ENCODE measurements at places on chromosomes 11 and 22.
A peak's percentile ranks its signal among the peaks of the same experiment; 100 is the strongest.

DNA sequence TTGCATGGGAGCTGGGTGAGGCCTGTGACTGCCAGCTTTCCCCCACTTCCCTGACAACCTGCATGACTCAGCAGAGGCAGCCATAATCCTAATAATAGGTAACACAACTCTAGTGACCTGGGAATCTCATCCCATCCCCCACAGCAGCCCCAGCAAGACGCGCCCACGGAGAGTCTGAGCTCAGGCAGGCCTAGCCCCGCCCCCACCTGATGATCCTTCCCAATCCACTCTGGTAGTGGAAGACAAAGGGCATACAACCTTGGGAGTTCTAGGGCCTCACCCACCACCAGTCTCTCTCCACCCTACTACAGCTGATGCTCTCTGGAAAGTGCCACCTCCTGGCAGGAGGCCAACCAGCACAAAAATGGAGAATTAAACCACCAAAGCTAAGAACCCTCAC is 60.3 kb downstream of the CWF19L2 start:
- DNase-seq: no peak

GRCh38 chr11:122459064-122459463 is 196.5 kb upstream of the UBASH3B start:
- no peak for DNase-seq

DNA sequence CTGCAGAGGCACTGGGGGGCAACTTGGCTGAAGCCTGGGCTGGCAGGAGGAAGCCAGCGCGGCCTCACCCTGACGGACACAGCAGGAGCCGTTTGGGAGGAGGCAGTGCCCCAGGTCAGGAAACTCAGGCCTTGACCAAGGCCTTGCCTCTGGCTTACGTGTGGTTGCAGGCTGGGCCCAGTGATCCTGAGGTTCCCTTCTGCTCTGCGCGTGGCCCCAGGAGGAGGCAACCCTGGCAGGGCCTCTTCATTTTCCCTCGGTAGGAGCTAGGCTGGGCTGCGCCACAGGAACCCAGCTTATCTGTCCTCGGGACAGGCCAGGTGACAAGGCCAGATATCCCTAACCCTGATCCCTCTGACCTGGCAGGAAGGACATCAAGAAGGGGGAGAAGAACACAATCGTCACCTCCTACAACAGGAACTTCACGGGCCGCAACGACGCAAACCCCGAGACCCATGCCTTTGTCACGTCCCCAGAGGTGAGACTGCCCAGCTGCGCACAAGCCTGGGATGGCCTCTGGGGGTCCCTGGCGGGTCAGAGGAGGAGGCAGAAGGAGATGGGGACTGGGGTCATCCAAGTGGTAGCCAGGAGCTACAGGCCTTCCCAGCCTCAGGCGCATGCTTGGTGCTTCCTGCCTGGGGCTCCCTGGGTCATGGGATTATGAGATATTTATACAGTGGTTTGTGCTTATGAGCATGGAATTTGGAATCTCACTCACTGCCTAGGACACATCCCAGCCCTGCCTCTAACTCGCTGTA is 20.6 kb downstream of the POLR3H start:
- DNase-seq: peak; percentile 51

DNA sequence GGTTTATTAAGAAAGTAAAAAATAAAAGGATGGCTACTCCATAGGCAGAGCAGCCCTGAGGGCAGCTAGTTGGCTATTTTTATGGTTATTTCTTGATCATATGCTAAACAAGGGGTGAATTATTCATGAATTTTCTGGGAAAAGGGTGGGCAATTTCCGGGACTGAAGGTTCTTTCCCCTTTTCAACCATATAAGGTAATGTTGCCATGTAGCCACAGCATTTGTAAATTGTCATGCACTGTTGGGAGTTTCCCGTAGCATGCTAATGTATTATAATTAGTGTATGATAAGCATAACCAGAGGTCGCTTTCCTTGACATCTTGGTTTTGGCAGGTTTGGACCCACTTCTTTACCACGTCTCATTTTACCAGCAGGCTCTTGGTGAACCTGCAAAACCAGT is 610.4 kb upstream of the B3GAT1 start:
- no peak for DNase-seq

GRCh38 chr11:117486059-117486458 is 158.4 kb downstream of the CEP164 start:
- no peak for DNase-seq

DNA sequence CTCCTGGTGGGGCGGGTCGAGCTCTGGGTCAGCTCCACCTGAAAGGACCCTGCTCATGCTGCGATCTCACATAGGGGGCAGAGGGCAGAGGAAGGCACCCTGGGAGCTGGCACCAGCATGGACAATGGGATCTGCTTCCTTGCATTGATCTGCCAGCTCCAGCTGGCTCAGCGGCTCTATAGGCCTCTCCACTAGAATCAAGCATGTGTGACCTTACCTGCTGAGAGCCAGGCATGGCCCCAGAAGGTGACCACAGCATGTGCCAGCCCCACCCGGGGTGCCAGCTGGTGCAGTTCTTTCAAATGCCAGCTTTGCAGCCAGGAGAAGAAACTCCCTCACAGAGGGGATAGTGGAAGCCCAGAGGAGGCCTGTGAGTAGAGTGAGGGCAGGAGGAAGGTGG is 22.0 kb upstream of the KLHL35 start:
- DNase-seq: no peak

DNA sequence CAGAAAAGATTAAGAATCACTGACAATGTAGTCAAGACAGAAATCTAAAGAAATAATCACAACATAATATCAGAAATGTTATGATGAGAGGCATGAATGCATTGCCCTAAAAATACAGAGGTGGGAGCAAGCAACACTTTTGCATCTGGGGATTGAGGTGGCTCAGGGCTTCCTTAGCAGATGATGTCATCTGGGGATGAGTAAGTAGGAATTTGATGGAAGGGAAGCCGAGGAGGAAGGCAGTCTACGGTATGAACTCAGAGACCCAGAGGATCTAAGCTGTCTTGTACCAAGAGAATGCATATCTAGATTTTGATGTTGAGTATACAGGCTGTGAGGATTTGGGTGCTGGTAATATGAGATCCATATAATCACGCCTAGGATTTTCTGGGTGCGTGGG is 193.0 kb upstream of the SNX19 start:
- peak; percentile 71 for DNase-seq

GRCh38 chr11:61072316-61073109 is 29.8 kb upstream of the CD5 start:
- no peak for DNase-seq

- DNase-seq: no peak
Measured at GRCh38 chr22:40463683-40464082, 93.3 kb downstream of the SGSM3 start.

- DNase-seq: no peak
Measured at GRCh38 chr11:101269390-101269789, 139.8 kb upstream of the PGR start.

GRCh38 chr11:17633987-17634775 is 85.2 kb upstream of the MYOD1 start:
- no peak for DNase-seq

DNA sequence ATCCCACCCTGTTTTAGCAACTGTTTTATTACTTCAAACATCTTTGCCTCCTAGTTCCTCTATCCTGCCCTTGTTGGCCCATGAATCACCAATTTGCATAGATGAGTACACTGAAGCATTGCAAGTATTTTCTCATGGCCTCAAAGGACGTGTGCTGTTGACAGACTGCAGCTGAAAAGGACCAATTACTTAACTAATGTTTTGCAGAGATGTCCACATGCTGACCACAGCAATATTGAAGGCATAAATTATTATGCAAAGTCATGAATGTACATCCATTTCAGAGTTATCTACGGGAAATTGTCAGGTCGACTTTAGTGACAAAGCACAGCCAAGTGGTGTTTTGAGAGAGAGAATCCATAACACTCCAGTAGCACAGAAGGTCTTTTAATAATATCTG is 64.8 kb downstream of the CADM1 start:
- DNase-seq: no peak

DNA sequence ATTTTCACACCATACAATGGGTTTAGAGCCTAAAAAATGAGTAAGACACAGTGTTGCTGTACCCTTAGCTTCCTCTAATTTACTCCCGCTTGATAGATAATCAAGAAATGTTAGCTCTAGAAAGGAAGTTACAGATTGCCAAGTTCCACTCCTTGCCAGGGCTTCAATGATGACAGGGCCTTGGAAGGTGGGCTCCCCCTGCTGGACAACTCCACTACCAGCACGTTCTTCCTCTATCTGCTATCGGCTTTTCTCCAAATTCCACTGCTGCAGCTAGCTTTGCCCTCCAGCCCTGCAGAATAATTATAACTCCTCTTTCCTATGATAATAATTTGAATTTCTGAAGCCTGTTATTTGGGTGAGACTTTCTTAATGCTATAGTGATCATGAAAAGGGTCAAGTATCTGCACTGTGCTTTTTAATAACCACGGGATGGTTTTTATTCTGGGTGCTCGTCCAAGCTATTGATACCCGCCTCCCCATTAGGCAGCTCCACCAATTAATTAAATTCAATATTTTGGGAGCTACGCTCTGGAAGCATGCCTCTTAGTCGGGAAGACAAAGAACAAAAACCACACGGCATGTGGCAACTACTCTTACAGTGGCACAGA is 9.0 kb downstream of the SYN3 start:
- peak; percentile 50 for DNase-seq

- DNase-seq: no peak
Measured at GRCh38 chr11:92707173-92707619, 262.3 kb upstream of the MTNR1B start.

- DNase-seq: no peak
Measured at GRCh38 chr11:47156333-47156732, 20.3 kb downstream of the ARFGAP2 start.

- DNase-seq: no peak
Measured at GRCh38 chr11:93239966-93240365, 42.2 kb upstream of the SLC36A4 start.

- no peak for DNase-seq
Measured at GRCh38 chr22:26615149-26615548, 2.7 kb downstream of the CRYBB1 start.

DNA sequence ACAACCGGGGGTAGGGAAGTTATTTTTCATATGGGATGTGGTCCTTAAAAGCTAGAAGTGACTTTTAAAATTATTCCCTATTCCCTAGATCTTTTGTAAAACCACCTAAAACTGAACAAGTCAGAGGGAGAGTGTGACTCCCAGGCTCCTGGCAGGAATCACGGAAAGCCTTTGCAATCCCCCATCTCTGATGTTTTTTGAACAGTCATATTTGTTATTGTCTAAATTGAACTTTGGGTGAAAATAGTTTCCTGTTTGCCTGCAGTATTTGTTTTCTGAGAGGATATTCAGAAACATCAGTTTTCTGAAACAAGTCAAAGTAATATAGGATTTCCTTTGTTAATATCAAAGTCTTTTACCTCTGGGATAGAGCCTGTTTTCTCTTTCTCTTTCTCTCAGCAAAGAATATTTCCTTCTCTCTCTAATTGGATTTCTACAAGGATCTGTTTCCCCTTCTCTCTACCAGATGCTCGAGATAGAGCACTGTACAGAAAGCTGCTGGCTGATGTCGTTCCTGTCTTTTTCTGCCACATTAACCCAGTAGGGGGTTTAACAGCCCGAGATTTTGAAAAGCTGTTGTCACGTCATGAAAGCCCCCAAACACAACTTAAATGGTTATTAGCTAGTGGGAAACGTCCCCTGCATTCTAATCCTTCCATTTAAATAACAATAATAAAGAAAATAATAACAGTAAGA is 132.2 kb upstream of the PITPNB start:
- no peak for DNase-seq

DNA sequence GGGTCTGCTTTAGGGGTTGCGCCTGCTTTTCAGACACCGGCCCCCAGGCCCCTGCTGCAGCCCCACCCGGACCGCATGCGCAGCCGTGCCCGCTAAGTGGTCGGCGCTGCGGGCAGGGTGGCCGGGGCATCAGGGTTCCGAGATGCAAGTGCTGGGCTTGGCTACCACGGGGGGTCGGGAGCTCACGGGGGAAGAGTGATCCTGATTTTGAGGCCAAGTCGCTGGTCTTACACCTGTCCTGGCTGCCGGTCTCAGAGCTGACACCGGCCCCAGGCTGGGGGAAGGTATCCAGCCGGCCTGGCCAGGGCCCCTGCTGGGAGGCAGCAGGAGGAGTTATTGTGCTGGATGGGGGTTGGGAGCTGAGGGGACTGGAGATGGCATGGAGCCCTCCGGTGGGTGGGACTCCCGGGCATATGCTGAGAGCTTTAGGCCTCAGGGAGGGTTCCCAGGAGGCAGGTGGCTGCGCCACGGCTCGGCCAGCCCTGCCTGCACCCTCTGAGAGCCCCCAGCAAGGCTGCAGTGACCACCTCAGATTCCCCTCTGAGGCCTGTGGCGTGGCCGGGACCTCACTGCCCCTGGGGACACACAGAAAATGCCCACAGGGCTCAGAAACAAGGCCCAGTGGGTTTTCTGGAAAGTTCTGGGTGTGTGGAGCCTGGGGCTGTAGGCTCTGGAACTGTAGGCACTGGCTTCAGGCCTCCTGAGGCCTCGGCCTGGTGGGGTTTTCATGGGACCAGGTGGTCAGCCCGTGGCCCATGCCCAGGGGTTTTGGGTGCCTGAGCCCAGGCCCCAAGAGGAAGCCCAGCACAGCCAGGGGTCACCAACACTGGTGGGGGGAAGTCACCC is 4.4 kb upstream of the MUC5AC start:
- DNase-seq: no peak

- peak; percentile 82 for DNase-seq
Measured at GRCh38 chr11:128707681-128708080, 13.8 kb downstream of the FLI1 start.

DNA sequence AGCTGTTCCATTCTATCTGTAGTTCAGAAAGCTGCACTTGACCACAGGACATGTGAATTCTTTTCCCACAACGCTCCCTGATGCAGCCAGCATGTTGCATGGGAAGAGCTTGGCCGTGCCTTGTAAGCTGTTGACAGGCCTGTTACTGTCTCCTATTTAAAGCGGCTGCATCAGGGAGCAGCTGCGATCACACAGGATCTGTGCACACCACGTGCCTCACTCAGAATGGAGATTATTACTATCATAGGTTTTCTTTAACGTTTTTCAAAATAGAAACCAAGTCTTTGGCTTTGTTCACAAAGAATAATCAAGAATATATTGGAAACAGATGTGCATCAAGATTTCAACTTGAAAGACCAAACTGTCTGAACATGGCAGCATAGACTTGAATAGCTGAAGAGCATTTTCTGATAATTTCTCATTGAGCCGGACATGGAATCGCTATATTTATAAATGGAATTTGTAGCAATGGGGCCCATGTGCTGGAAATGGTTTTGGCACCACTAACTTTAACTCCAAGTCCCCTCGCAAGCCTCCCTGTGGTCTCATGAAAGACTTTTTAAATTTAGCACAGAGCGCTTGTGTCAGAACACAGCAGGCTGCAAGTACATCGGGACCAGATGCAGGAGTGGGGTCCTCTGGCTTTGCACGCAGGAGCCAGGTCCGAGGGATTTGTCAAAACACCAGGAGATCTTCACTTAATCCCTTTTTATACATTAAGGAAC is 40.8 kb upstream of the MYO18B start:
- no peak for DNase-seq

DNA sequence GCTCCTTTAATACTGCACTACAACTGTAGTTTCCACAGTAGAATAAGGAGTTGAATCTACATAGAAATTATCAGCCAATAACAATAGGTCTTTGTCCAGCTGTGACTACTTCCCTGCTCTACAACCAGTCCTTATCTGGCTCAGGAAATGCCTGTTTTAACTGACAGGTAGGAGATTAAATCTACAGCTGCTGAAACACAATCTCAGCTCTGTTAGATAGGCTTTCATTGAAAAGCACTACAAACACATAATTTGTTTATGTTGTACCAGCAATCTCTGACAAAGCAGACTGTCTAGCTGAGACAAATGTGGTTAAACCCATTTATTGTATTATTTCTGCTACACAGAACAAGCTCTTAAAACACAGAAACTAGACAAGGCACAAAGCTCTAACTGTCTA is 230.0 kb downstream of the SOX6 start:
- no peak for DNase-seq

GRCh38 chr11:84552791-84553190 is 1074.4 kb downstream of the DLG2 start:
- peak; percentile 1 for DNase-seq
